ENCODE measurements at places on chromosomes 12 and 14.
A peak's percentile ranks its signal among the peaks of the same experiment; 100 is the strongest.

DNA sequence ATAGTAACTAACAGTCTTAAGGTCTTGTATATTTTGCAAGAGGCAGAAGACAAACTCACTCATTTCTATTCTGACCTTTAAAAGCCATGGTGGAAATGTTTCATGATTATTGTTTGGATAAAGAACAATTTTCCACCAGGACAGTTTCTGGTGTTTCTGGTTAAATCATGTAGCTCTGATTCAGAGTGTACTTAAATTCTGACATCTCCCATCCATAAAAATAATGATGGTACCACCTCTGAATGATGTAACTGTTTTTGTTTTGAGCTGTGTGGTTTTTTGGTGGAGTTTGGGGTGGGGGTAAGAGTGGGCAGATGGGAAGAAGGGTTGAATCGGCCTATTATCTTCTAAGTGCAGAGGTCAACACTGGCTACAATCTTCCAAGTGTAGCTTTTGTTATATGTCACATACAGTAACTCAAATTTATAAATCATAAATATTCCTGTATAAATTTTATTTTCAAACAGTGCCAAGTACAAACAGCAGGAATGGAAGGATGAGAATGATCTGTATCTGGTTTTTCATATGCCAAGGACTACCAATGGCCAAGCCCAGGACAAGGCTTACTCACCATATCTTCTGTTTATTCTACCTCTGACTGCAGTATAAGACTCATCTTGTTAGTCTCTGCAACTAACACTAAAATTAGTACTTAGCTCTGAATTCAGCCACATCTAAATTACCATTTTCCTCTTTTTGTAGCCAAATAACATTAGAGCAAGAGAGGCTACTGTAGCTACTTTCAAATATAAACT is 108.7 kb downstream of the BCAT1 start:
- DNase-seq, result no peak

DNA sequence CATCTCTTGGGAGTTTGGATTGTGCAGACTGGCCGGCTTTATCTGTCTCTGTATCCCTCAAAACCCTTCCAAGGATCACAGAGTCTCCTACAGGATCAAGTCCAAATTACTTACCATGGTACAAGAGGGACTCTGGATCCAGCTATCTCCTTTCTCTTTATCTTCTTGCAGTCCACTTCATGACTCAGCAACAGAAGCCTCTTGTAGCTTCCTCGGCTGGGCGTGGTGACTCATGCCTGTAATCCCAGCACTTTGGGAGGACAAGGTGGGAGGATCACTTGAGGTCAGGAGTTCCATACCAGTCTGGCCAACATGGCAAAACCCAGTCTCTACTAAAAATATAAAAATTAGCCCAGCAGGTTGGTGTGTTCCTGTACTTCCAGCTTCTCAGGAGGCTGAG is 189.7 kb downstream of the BCAT1 start:
- DNase-seq, result peak; percentile 12

DNA sequence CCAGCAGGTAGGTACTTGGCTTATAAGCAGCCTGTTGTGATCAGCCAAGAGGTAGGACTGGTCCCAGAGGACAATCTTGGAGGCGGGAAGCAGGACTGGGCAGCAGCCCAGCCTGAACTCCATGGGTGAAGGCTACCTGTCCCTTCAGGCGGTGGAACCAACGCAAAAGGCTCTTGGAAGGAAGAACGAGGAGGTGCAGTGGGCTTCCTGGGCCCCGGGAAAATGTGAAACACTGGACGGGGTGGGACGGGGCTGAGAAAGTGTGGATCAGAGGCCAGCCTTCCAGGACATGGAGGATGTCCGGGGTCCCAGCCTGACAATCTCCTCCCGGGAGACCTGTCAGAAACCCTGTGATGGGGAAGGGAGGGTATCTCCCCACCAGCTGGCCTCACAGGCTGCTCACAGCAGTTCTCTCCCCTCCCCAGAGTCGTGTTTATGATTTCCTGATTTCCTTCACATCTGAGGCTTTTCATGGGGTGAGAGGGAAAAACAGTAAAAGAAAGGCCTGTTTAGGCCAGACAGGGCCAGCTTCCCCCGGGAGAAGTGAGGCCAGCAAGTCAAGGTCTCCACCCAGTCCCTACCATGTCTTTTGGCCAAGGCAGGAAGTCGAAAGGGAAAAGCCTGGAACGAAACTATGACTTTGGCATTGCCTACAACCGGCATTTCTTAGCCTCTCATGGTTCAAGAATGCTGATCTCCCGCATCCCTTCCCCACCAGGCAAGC is 11.3 kb downstream of the CMKLR1 start:
- DNase-seq, result no peak

- peak; percentile 36 for DNase-seq
These were observed 90.4 kb downstream of the SLC24A4 start for GRCh38 chr14:92413379-92413778.

GRCh38 chr12:131836193-131836592 is 8.0 kb downstream of the MMP17 start:
- no peak for DNase-seq

GRCh38 chr14:83864106-83864505 is 1665.8 kb upstream of the FLRT2 start:
- no peak for DNase-seq

DNA sequence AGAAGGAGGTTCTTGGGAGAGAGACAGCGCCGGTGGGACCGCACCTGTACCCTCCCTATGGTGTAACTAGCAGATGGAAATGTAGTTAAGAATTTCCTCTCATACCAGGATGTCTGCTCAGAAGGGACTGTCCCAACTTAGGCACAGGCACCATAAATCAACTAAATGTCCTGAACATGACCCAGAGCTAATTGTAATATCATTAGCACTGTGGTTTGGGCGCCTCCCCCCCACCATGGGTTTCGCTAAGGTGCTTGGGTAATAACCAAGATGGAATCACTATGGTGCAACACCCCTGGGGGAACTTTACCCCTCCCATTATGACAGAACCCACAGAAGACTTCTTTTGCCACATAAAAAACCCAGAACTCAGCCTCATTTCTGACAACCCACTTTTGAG is 15.9 kb downstream of the ZNF641 start:
- DNase-seq, result no peak

- no peak for DNase-seq
These were observed 395 bp upstream of the BRI3BP start for GRCh38 chr12:124992874-124993625.

DNA sequence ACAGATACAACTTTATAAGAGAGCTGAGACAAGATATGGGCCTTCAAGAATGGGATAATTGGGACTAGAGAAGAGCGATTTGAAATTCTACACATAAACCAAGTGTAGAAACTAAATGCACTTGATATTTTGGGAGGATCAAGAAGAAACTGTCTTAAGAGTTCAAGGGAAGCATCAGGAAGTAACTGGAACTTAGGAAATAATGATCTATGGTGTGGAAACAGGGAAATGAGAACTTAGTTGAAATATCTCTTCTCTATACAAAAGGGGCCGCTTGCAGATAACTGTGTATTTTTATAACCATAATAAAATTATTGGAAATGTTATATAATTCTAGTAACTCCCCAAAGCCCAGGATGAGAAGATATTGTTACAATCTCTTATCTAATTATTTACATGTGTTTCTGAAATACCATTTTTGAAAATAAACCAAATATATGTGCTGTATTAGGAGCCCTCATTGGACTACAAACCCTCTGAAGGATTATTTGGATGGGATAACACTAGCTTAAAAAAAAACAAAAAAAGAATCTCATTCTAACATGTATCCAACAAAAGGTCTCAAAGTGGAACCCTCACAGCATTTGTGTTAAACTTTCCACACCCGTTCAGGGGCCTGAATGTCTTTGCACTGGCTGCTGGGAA is 84.7 kb upstream of the FLRT2 start:
- no peak for DNase-seq

DNA sequence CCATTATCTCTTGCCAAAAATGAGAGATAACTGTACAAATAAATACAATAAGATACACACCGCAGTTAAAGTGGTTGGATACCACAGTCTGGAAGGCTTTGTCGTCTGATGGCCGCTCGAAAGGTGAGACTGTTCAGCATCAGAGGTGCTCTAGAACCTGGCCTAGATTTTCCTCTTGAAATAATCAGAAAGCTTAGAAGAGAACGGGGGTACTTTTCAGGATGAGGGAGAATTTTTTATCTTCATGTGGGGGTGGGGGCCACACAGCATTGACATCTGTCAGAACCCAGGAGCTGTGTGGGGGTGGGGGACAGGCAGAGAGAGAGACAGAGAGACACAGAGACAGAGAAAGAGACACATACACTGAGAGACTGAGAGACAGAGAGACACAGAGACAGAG is 90.5 kb downstream of the GALNT9 start:
- DNase-seq, result no peak

- no peak for DNase-seq
These were observed 47.4 kb downstream of the ATF7 start for GRCh38 chr12:53578783-53579182.

- DNase-seq, result no peak
These were observed 130.3 kb downstream of the NDUFA12 start for GRCh38 chr12:94872971-94873733.
